ENCODE measurements at places on chromosomes 2 and 18.

DNA sequence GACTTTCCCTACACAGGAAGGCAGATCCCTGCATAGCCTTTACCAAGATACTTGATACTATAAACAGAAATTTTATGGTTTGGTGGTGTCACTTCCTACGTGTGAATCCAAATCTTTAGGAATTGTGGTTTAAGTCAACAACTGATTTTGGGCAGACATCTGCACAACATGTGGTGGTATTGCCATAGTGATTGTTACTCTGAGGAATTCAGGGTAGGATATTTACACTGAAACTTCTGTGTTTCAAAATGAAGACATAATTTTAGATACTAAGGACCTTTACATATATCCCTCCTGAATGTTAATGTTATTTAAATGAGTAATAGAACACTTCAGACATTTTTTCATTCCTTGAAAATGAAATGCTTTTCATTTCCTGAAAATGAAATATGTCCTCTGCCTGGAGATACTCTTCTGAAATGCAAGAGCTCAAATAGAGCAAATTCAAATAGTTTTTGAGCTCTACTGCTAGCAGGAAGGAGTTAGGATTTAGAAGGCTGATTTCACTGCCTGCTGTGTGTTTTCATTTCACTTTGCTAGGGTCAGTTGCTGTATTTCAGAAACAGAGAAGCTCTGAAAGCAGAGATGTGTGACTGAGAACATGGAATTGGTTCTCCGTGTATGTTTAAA lies 77.2 kb downstream of the MDH1 start:
- DNase-seq: no peak
- H3K4me3 ChIP-seq: no peak overlapping the region
- no peaks in the 10 kb centered on the region for H3K4me1 ChIP-seq
- H3K27me3 ChIP-seq: no peaks in the 10 kb centered on the region
- H3K27ac ChIP-seq: no peak overlapping the region
- H3K36me3 ChIP-seq: no peaks in the 10 kb centered on the region

DNA sequence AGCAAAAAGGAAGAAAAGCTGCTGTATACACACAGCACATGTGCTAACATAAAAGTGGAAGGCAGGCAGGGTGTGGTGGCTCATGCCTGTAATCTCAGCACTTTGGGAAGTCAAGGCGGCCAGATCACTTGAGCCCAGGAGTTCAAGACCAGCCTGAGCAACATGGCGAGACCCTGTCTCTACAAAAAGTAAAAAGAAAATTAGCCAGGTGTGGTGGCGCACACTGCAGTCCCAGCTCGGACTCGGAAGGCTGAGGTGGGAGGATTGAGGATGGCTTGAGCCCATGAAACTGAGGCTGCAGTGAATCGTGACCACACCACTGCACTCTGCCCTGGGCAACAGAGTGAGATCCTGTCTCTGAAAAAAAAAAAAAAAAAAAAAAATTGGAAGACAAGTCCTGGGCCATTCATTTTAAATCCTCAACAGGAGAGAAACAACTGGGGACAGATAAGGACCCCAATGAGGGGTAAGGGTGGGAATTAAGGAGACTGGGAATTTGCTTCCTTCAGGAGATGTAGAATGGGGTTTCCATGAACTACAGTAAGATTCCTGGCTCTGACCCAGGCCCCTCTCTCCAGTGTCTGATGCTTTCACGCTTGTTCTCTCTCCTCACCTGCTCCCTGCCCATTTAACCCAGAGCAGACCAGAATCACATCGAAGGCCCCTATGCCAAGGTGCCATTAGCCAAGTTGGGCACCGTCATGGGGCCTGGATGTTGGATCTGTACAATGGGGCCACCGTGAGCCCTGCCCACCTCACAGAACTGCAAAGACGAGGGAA lies 29.6 kb downstream of the TNS1 start:
- H3K4me1 ChIP-seq: no peaks in the 10 kb centered on the region
- no peaks in the 10 kb centered on the region for H3K27me3 ChIP-seq
- no peak overlapping the region for H3K4me3 ChIP-seq
- H3K27ac ChIP-seq: no peak overlapping the region

- H3K27ac ChIP-seq: no peak overlapping the region
- no peaks in the 10 kb centered on the region for H3K4me1 ChIP-seq
- H3K4me3 ChIP-seq: no peak overlapping the region
- H3K36me3 ChIP-seq: no peaks in the 10 kb centered on the region
Measured at GRCh38 chr2:137249463-137250130, 484.3 kb downstream of the THSD7B start.

DNA sequence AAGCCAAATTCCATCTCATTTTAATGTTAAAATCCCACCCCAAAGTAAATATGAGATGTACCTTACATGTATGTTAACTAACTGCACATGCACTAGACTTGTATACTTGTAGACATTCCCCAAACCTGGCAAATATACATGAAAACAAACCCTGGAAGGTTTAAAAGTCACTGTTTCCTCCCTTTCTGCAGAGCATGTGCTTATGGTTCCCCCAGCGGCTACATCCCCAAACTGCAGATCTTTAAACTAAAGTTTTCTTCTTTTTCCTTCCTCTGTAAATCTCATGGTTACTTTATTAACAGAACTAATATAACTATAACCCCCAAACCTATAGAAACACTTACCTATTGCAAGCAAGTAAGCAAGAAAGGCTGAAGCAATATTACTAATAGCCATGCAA lies 731.5 kb downstream of the LRP1B start:
- H3K36me3 ChIP-seq: no peaks in the 10 kb centered on the region
- DNase-seq: no peak
- H3K27ac ChIP-seq: no peak overlapping the region
- H3K27me3 ChIP-seq: no peaks in the 10 kb centered on the region
- H3K4me3 ChIP-seq: no peak overlapping the region

DNA sequence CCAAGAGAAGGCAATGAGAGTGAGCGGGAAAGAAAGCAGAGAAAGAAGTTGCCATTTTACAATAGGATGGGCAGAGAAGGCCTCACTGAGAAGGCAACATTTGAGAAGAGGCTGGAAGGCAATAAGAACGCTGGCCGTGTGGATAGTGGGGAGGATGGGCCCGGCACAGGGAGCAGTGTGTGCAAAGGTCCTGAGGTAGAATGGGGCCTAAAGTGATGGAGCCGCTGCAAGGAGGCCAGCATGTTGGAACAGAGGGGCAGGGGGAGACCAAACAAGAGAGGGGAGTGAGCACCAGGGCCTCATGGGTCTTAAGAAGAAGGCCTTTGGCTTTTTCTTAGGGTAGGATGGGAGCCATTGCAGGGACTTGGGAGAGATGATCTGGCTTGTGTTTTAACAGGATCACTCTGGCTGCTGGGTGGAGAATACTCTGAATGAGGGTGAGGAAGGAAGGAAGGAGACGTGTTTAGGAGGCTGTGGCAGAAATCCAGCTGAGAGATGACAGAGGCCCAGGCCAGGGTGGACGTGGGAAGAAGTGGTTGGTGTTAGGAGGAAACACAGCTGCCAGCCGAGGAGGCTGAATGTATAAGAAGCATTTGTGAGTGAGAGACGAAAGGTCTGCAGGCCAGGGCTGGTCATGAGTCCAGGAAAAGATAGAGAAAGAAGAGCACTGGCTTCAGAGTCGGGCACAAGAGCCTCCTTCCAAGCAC lies 159.8 kb downstream of the KLHL29 start:
- H3K4me3 ChIP-seq: no peak overlapping the region
- H3K4me1 ChIP-seq: no peaks in the 10 kb centered on the region
- no peaks in the 10 kb centered on the region for H3K27me3 ChIP-seq
- H3K27ac ChIP-seq: no peak overlapping the region
- DNase-seq: no peak

DNA sequence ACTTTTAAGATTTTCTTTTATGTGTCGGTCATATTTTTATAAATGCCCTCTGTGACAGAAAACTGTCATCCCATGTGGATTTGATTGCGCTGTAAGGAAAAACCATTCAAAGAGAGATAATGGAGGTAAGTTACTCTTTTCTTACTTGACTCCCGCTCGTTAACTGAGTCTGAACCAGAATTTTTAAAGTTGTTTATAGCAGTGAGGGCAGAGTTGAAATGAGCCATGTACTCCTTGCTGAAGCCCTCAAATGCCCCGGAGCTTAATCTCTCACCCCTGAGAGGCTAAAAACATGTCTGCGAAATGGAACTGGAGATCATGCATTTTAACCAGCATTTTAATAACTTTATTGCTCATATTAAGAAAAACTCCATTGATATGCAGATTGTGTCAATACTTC lies 320.0 kb upstream of the SOX11 start:
- H3K36me3 ChIP-seq: no peaks in the 10 kb centered on the region
- H3K27ac ChIP-seq: no peak overlapping the region
- no peaks in the 10 kb centered on the region for H3K27me3 ChIP-seq
- no peak overlapping the region for H3K4me3 ChIP-seq
- H3K4me1 ChIP-seq: no peaks in the 10 kb centered on the region

DNA sequence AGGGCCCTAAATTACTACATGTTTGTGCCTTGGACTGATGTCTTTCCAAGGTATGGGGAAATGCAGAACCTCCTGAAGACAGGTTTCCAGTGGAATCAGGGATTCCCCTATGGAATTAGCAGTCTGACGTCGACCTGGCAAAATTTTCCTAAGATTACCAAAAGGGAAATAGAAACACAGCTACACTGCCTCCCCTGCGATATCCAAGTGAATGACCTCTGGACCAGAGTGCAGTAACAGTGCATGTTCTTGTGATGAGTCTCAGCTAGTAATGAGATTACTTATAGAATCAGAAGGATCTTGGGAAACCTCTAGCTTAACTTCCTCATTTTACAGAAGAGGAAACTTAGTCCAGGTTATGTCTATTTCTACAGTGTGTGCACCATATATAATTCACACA lies 21.3 kb upstream of the CHST9 start:
- no peak overlapping the region for H3K27ac ChIP-seq
- no peaks in the 10 kb centered on the region for H3K27me3 ChIP-seq
- no peaks in the 10 kb centered on the region for H3K36me3 ChIP-seq
- no peaks in the 10 kb centered on the region for H3K4me1 ChIP-seq
- no peak for DNase-seq

DNA sequence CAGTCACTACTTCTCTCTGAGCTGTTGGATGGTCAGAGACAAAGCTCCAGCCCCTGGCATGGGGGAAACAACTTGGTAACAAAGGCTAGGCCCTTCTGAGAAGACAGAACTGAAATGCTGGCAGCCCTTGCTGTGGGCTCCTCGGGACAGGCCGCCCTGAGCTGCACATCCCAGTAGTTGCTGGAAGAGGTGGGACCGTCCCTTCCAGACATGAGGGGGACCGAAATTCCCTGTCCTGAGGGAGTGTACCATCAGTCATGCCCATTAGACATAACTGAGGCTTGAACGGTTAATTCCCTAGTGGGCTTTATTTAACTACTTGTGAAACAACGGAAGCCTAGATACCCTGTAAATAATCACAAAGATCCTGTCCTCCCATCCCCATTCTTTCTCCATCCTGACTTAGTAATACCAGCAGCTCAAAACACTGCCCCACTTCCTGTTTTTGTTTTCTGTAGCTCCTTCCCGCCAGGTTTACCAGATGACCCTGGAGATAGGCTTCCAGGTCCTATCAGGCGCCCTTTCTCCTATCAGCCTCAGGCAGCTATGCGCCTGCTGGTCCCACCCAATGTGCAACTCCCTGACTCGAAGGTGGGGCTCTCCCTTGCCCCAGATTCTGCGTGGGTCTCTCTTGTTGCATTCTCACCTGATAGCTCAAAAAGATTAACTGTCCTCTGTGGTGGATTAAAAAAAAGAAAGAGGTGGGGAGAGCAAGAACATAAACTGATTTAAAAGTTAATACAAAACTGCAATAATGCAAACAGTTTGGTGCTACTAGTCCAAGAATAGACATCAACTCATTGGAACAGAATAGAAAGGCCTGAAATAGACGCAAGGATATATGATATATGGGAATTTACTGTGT lies 37.0 kb upstream of the NT5DC4 start:
- no peaks in the 10 kb centered on the region for H3K27me3 ChIP-seq
- no peaks in the 10 kb centered on the region for H3K36me3 ChIP-seq
- H3K27ac ChIP-seq: no peak overlapping the region
- DNase-seq: no peak
- no peak overlapping the region for H3K4me3 ChIP-seq

- H3K4me1 ChIP-seq: no peaks in the 10 kb centered on the region
- H3K27ac ChIP-seq: no peak overlapping the region
- H3K27me3 ChIP-seq: no peaks in the 10 kb centered on the region
- no peak overlapping the region for H3K4me3 ChIP-seq
- no peak for DNase-seq
Measured at GRCh38 chr18:56891870-56892269, 240.7 kb downstream of the WDR7 start.

- H3K4me3 ChIP-seq: no peak overlapping the region
- H3K27me3 ChIP-seq: no peaks in the 10 kb centered on the region
- no peak overlapping the region for H3K27ac ChIP-seq
Measured at GRCh38 chr2:75454241-75454620, 106.5 kb downstream of the EVA1A start.

DNA sequence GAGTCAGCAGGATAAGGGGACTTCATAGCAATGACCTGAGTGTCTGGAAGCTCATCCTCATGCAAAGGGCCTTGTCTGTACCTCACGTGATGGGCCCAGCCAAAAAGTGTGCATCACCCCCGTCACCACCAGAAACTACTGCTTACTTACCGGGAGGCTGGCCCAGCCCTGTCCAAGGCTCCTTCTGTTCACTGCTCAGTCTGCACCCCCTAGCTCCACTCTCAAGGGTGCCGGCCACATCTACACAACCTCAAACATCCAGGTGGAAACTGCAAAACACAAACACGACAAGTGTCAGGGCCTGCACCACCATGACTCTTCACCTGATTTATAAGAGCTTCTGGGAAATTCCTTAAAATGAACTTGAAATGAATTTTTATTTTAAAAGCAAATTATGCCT lies 55.1 kb downstream of the ADD2 start:
- H3K27ac ChIP-seq: no peak overlapping the region
- peaks cover 2% of the 10 kb centered on the region for H3K27me3 ChIP-seq
- no peaks in the 10 kb centered on the region for H3K36me3 ChIP-seq
- H3K4me1 ChIP-seq: no peaks in the 10 kb centered on the region

- no peak overlapping the region for H3K4me3 ChIP-seq
- H3K36me3 ChIP-seq: no peaks in the 10 kb centered on the region
- H3K27ac ChIP-seq: no peak overlapping the region
- H3K27me3 ChIP-seq: no peaks in the 10 kb centered on the region
Measured at GRCh38 chr18:57026316-57026715, 120.6 kb upstream of the BOD1L2 start.

DNA sequence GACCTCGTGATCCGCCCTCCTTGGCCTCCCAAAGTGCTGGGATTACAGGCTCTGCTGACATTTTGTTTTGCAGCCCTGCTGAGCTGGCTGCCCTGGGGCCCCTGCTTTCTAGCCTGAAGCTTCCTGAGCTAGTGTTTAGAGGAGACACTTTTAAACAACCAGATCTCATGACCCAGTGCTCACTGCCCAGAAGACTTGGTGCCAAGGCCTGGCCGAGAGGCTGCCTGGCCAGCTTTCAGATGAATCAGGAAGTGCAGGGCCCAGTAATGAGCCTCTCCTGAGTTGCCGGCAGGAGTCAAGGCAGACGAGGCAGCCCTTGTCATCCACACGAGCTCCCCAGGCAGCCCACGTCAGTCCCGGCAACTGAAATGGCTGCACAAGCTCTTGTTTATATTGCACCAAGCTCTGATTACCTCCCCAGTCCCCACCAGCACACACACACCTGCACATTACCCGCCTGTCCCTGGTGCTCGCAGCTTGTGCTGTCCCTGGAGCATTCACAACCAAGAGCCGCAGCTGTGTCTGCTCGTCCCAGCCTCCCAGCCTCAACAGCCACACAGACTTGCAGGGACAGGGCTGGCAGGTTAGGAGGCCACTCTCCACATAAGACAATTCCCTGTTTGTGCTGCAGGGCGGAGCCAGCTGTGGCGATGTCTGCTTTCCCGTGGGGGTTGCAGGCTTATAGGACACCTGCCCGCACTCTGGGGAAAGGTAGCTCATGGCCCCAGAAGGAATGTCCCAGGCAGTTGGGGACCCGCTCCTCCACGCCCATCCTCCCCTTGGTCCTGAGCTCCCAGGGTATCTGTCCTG lies 331.2 kb upstream of the MYT1L start:
- H3K27me3 ChIP-seq: no peaks in the 10 kb centered on the region
- no peak overlapping the region for H3K27ac ChIP-seq
- no peaks in the 10 kb centered on the region for H3K4me1 ChIP-seq
- no peak overlapping the region for H3K4me3 ChIP-seq
- no peaks in the 10 kb centered on the region for H3K36me3 ChIP-seq
- no peak for DNase-seq

Data from GM12878 (cell line).